ENCODE measurements at places on chromosomes 4 and X.

GRCh38 chr4:108029731-108030130 lies 40.0 kb downstream of the HADH start:
- no peak for DNase-seq

GRCh38 chr4:174215057-174215456 lies 68.4 kb downstream of the FBXO8 start:
- no peak for DNase-seq

DNA sequence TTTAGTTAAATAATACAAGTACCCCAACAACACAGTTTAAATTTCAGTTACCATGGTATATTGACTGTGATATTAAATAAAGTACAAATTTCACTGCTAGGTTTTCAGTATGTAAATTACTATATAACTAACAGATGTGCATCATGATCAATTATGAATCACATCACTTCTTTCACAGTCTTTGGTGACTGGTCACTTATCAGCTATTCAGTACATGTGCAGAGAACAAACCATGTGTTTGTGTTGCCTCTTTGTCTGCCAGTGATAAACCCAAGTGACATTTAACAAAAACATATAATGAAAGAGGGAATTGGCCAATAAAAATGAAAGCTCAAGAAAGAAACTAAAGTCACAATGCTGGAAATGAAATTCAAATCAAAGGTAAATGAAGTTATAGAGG lies 249.3 kb downstream of the CHIC1 start:
- no peak for DNase-seq

GRCh38 chr4:157988641-157989040 lies 184.2 kb downstream of the GASK1B start:
- DNase-seq, result no peak

GRCh38 chr4:109079201-109079600 lies 223.3 kb downstream of the COL25A1 start:
- DNase-seq, result no peak

GRCh38 chr4:184165291-184165690 lies 52.4 kb downstream of the ENPP6 start:
- no peak for DNase-seq

GRCh38 chr4:117550085-117550484 lies 464.7 kb upstream of the TRAM1L1 start:
- no peak for DNase-seq

GRCh38 chr4:53267026-53267425 lies 98.8 kb downstream of the SCFD2 start:
- no peak for DNase-seq

GRCh38 chrX:19624739-19625138 lies 109.4 kb upstream of the MAP3K15 start:
- DNase-seq, result no peak
